ENCODE measurements at places on chromosomes 2 and 18.

DNA sequence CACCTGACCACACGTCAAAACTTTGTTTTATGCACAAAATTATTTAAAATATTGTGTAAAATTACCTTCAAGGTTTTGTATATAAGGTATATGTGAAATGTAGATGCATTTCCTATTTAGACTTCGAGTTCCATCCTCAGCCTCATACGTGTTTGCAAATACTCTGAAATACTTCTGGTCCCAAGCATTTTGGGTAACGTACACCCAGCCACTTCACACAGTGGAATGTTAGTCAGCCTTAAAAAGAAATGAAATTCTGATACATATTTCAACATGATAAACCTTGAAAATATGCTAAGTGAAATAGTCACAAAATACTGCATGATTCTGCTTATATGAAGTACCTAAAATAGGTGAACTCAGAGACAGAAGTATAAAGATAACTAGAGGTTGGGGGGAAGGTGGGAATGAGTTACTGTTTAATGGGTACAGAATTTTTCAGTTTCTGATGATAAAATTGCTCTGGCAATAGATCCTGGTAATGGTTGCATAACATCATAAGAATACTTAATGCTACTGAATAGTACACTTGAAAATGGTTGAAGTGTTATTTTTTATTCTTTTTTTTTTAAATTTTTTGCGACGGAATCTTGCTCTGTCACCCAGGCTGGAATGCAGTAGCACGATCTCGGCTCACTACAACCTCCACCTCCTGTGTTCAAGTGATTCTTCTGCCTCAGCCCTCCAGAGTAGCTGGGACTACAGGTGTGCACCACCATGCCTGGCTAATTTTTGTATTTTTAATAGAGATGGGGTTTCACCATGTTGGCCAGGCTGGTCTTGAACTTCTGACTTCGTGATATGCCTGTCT lies 24.0 kb downstream of the NOP58 start:
- DNase-seq = no peak

- DNase-seq = no peak
These were observed 136.6 kb upstream of the GLI2 start for GRCh38 chr2:120599072-120599471.

DNA sequence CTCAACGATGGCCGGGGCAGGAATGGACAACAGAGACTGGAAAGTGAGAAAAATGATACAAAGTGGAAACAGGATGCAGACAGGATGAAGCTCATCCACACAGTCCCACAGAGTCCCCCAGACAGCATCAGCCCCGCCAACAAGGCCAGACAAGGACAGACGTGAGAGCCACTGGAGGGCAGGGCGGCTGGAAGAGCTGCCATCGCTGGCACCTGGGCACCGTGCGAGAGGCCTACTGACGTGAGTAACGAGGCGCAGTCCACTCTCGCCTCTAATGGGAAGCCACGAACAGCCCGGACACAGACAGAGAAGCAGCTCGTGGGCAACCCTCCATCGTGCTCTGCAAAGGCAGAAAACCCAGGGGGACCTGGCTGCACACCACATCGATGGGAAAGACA lies 17.1 kb downstream of the HDAC4 start:
- no peak for DNase-seq

DNA sequence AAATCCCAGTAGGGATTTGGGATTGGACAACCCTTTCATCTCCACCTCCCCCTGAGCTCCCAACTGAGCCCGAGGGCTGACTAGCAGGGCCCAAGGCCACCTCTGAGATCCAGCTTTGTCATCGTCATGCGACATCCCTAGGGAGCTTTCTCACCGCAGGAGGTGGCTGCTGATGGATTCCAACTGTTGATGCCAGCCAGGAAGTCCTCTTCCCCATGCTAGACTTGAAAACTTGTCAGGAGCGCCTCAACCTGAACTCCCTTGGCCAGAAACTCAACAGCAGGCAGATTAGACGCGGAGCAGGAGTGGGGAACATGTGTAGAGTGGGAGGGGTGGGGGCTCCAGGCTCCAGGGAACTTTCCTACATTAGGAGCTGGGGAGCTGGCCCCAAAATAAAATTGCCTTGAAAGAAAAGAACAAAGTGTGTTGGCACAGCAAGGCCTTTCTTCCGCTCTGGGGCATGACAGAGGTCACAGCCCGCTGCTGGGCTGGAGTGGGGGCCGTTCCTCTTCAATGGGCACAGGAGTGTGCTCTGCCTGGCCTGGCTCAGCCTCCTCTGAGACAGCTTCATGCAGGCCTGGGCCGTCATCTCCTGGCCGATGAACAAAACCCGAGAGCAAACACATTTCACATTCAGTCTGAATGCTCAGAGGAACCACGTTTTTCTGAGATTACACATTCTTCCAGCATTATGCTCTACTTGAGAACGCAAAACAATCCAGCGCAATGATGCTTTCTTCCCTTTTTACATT lies 34.5 kb downstream of the EMILIN2 start:
- no peak for DNase-seq

GRCh38 chr2:24576617-24577016 lies 85.6 kb downstream of the NCOA1 start:
- no peak for DNase-seq

DNA sequence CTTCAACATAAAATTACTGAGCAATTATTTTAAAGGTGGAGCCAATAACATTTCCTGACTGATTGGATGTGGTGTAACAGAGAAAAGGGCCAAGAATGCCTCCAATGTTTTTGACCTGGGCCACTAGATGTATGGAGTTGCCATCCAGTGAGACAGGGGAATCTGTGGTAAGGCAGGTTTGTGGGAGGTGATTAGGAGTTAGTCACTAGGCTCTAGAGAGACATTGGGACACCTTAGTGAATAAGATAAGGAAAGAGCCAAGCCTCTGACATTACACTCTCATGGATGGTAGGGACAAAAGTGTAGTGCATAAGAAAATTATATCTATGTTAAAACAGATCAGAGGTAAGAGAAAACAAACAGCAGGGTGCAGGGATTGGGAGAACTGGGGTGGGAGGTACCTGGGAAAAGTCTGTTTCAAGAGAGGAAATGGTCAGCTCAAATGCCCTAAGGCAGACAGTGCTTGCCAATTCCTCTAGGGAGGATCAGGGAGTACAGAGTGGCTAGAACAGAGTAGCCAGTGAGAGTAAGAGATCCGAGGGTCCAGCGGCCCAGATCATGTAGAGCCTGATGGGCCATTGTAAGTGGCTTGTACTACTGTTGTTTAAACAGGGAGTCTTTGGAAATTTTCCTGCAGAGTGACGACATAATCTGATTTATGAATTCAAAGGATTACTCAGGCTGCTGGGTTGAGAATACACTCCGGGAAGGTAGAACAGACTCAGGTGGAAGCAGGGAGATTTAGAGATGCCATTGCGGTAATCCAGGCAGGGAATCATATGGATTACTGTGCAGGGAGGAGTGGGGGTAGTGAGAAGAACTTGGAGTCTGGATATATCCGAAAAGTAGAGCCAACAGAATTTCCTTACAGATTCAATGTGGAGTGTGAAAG lies 45.7 kb upstream of the CUL3 start:
- no peak for DNase-seq

- no peak for DNase-seq
These were observed 7.4 kb downstream of the SKOR2 start for GRCh38 chr18:47244086-47244485.

- no peak for DNase-seq
These were observed 460 bp upstream of the ZBTB7C start for GRCh38 chr18:48409591-48410094.

GRCh38 chr2:238418196-238418998 lies 8.3 kb upstream of the ASB1 start:
- no peak for DNase-seq

DNA sequence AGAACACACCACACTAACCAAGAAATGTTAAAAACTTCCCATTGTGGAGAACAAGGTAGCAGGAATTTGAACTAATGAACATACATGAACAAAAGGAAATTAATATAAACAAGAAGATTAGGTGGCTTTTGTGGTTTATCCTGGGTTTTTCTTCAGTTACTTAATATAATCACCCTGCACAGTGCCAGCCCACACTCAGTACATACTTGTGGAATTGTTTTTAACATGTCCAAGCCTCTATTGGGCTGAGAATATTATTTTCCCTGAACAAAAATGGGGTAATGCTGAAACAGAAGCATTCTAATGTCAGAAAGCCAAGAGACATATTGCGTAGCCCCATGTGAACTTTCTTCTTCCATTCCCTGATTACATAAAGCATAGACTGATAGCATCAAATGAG lies 202.8 kb downstream of the DNER start:
- DNase-seq = no peak

- no peak for DNase-seq
These were observed 507 bp downstream of the PKP4 start for GRCh38 chr2:158457092-158457825.

DNA sequence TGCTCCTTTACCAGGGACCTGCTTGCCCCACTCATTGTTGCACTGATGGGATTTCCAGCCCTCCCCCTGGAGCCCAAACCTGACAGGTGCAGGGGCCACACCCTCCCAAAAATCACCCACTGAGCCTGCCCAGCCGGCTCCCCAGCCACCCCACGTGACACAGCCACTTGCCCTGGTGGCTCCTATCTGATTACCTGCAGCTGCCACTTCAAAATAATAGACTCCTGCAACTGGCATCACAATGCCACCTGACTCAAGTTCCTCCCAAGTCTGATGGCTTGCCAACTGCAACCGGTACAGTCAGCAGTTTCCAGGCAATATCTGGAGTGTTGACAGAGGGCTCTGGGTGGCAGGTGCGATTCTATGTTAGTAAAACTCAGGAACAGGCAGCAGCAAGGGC lies 66.2 kb downstream of the CRACDL start:
- DNase-seq = no peak

- no peak for DNase-seq
These were observed 213.8 kb downstream of the PIEZO2 start for GRCh38 chr18:10935588-10935987.

GRCh38 chr18:12460874-12461273 lies 53.1 kb downstream of the PRELID3A start:
- no peak for DNase-seq

GRCh38 chr2:241985986-241986329 lies 116.4 kb downstream of the RTP5 start:
- DNase-seq = no peak

DNA sequence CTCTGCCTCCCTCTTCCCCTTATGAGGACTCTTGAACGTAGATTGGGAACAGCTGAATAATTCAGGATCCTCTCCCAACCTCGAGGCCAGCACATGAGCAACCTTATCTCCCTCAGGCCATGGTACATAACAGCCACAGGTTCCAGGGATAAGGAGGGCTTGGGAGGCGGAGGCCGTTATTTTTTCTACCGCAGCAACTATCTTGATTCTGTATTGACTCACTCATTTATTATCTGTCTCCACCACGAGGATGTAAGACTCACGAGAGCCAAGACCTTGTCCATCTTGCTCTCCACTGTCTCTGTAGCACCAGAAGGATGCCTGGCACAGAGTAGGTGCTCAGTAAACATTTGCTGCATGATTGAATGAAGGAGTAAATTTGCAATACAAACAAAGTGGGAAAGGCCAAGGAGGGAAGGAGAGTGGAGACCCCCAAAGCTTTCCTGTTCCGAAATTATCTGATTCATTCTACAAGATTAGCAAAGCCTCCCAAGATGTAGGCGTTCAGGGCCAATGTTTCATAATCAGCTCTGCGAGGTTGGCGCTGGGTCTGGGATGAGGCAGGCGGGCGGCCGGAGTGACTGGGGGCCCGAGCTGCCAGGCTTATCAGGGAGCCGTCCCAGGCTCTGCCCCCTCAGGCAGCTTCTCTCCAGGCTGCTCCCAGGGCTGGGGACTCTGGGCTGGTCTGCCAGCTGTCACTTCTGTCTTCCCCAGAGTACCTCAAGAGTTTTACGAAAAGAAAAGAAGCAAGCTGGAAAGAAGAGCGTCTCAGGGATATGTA lies 31.6 kb downstream of the INPP5D start:
- no peak for DNase-seq

DNA sequence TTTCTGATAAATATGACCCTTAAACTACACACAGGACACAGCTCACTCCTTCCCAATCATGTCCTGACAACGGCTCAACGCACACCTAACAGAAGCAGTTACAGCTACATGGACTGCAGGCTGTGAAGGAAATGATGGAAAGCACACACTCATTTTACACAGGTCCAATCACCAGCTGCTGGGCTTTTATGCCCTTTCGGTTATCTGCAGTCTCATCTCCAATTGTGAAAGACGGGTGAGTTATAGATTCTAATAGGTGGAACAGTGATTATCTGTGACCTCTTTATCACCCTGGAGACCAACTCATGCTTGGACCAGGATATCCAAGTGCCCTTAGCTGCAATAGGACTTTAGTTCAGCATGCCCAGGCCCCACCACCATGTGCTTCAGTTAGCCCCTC lies 110.4 kb upstream of the CREB1 start:
- DNase-seq = no peak

- no peak for DNase-seq
These were observed 183.1 kb upstream of the ARL4C start for GRCh38 chr2:234679741-234680687.

DNA sequence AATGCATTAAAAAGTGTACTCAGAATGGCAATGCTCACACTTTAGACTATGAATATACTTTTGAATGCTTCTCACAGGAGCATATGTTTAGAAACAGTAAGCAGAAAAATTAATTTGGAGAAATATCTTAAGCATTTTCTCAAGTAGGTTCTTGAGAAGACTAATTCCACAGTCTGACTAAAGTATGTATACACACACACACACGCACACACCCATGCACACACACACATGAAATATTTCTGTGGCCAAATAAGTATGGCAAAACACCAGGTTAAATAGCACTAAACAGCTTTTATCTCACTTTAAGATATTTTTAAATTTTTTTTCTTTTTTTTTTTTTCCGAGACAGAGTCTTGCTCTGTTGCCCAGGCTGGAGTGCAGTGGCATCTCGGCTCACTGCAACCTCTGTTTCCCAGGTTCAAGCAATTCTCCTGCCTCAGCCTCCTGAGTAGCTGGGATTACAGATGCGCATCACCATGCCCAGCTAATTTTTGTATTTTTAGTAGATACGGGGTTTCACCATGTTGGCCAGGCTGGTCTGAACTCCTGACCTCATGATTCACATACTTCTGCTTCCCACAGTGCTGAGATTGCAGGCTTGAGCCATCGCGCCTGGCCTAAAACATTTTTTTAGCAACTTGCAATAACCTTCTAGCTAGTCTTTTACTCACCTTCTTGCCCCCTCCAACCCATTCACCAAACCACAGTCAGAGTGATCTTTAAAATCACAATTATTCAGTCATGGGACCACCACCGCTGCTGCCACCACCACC lies 67.5 kb upstream of the SCG2 start:
- DNase-seq = no peak

- DNase-seq = peak; percentile 36
These were observed 147.6 kb downstream of the HDAC4 start for GRCh38 chr2:239253264-239253663.

- peak; percentile 33 for DNase-seq
These were observed 31.6 kb upstream of the PPP1R1C start for GRCh38 chr2:181953881-181954537.

DNA sequence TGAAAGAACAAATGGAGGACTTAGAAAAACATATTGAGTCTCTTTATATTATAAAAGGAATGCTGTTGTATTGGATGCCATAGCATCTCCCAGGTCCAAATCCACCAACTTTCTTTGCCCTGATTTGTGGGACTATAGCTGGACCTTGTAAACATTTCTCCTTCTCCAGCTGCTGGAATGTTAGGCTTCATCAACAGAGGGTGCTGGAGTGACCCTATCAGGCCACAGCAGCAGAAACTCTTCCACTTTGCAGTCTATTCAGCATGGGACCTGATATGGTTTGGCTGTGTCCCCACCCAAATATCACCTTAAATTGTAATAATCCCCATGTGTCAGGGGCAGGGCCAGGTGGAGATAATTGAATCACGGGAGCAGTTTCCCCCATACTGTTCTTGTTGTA lies 138.4 kb upstream of the ARL4C start:
- no peak for DNase-seq

Data from GM18507 (cell line).